Fibroblast of lung (primary cell): ENCODE measurements at places on chromosomes 2 and 18. TPM values are rescaled to one million over a fixed set of nuclear protein-coding genes. Genes with fewer than 3 reads are reported as not detected.

The CDH20 gene
- polyA plus RNA-seq: 0.12 and 0.24 TPM in 2 replicates

DNA sequence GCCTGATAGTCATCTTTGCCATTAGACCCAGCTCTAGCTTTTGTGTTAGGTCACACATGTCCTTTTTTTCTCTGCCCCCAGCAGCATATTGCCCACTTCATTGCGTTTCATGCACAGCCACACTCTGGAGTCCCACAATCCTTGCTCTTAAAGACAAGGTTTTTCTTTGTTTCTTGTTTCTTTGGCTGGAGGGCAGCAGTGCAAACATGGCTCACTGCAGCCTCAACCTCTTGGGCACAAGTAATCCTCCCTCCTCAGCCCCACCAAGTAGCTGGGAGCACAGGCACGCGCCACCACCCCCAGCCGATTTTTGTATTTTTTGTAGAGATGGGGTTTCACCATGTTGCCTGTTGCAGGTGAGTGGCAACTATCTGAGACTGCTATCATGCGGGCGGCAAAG lies 16.9 kb upstream of the PAPOLG start:
- no peaks in the 10 kb centered on the region for H3K4me1 ChIP-seq
- H3K4me3 ChIP-seq: no peak overlapping the region
- no peaks in the 10 kb centered on the region for H3K36me3 ChIP-seq
- no peak for DNase-seq

- no peaks in the 10 kb centered on the region for H3K27me3 ChIP-seq
- no peak for DNase-seq
- H3K4me1 ChIP-seq: no peaks in the 10 kb centered on the region
- H3K36me3 ChIP-seq: no peaks in the 10 kb centered on the region
- H3K4me3 ChIP-seq: no peak overlapping the region
- no peak overlapping the region for H3K27ac ChIP-seq
Measured at GRCh38 chr2:66966631-66967030, 430.5 kb upstream of the ETAA1 start.

GRCh38 chr2:165224941-165225340 lies 14.3 kb upstream of the SCN2A start:
- H3K27ac ChIP-seq: no peak overlapping the region
- H3K4me1 ChIP-seq: no peaks in the 10 kb centered on the region
- H3K4me3 ChIP-seq: no peak overlapping the region
- no peaks in the 10 kb centered on the region for H3K27me3 ChIP-seq

DNA sequence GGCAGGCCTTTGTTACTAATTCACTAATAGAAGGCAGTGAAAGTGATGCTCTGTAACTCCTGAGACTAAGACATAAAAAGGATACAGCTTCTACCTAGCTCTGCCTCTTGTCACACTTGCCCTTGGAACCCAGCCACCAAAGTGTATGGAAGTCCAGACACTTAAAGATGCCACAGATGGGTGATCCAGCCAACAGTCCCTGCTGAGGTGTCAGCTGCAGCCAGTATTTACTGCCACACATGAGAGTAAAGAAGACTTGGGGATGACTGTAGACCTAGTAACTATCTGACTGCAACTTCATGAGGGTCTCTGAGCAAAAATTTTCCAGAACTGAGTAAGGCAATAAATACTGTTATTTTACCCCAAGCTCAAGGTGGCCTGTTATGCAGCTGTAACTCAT lies 8.8 kb downstream of the IMMT start:
- H3K27ac ChIP-seq: no peak overlapping the region
- no peaks in the 10 kb centered on the region for H3K27me3 ChIP-seq
- H3K36me3 ChIP-seq: no peaks in the 10 kb centered on the region
- no peak for DNase-seq
- no peaks in the 10 kb centered on the region for H3K4me1 ChIP-seq
- H3K4me3 ChIP-seq: no peak overlapping the region

The NT5DC4 gene
- not detected in 2 replicates for polyA plus RNA-seq

GRCh38 chr18:58148954-58149471 lies 105.0 kb downstream of the NEDD4L start:
- H3K4me1 ChIP-seq: no peaks in the 10 kb centered on the region
- H3K27me3 ChIP-seq: no peaks in the 10 kb centered on the region

The TFPI gene
- 141 and 274 TPM in 2 replicates for polyA plus RNA-seq

DNA sequence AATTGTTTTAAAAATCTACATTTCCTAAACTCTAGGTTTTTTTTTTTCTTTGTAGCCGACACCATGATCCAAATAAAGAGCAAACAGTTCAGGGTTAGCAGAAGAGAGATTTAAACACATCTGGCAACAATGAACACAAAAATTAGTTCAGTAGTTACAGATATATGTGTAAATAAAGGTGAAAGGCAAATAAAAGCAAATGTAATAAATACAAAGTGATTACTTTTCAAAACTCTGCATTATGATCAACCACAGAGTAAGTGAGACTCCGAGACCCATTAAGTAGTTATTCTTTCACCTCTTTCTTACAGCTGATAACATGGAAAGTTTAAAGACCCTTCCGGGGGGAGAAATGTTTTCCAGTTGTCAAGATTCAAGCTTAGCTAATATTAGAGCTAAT lies 716 bp downstream of the CALCRL start:
- peak overlapping the region; percentile 13 for H3K4me3 ChIP-seq
- H3K27ac ChIP-seq: no peak overlapping the region
- H3K4me1 ChIP-seq: no peaks in the 10 kb centered on the region
- no peaks in the 10 kb centered on the region for H3K27me3 ChIP-seq
- no peak for DNase-seq

DNA sequence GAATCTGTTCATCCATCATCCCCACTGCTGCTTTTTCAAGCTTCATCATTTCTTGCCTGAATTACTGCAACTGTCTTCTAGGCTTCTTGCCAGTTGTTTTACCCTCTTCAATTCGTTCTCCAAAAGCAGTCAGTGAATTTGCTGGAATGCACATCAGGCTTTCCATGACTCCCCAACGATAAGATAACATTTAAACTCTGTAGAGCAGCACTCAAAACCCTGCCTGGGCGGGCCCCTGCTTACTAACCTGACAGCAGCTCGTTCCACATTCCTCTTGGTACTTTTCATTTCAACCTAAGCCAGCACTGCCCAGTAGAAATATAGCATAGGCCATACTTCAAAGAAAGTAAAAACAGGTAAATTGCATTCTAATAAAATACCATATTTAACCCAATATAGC lies 342.9 kb downstream of the SUCLG1 start:
- no peak overlapping the region for H3K27ac ChIP-seq
- DNase-seq: no peak
- no peak overlapping the region for H3K4me3 ChIP-seq
- H3K4me1 ChIP-seq: no peaks in the 10 kb centered on the region

- no peak for DNase-seq
- no peaks in the 10 kb centered on the region for H3K36me3 ChIP-seq
- H3K27ac ChIP-seq: no peak overlapping the region
- H3K27me3 ChIP-seq: no peaks in the 10 kb centered on the region
Measured at GRCh38 chr2:226474131-226474530, 325.5 kb downstream of the IRS1 start.

- peak overlapping the region; percentile 46 for H3K27ac ChIP-seq
- H3K27me3 ChIP-seq: no peaks in the 10 kb centered on the region
- peaks cover 4% of the 10 kb centered on the region for H3K36me3 ChIP-seq
- H3K4me1 ChIP-seq: peaks cover 6% of the 10 kb centered on the region
- peak; percentile 63 for DNase-seq
Measured at GRCh38 chr18:9594823-9595596, 19.3 kb downstream of the PPP4R1 start.

GRCh38 chr2:241505781-241506201 lies 2.6 kb downstream of the STK25 start:
- H3K36me3 ChIP-seq: peaks cover 5% of the 10 kb centered on the region
- H3K4me3 ChIP-seq: no peak overlapping the region
- H3K4me1 ChIP-seq: peaks cover 4% of the 10 kb centered on the region
- H3K27me3 ChIP-seq: no peaks in the 10 kb centered on the region

DNA sequence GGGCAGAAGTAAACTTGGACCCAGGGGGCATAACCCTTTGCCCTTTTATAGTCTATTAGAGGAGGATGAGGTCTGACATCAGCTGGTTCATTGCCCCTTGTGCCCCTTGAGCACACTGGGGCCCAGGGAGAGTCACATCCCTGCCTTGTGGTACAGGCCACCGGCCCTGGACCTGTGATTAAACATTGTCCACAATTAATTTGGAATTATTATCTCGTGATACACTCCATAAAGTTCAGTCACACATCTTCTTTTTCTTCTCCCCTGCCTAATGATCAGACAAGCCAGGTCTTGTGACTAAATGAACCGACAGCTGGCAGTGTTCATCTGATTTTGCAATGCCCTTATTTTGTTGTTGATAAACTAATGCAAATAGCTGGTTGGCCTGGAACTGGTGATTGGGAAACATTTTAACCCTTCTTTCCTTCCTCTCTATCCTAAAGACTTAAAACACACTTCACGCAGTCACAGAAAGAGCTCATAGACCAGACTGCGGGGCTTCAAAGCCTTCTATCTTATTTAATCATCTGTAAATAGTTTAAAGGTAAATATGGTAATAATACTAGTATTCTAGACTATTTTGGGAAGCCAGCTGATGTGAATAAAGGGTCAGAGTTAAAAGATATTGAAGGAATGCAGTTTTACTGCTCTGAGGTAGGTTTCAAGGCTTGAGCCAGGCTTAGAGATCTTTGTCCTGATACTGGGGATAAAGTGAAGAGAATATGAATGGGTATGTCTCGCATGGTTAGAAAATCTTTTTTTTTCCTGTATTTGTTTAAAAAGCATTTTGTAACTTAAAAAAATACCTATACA lies 13.4 kb downstream of the IL1R1 start:
- no peak overlapping the region for H3K4me3 ChIP-seq
- no peaks in the 10 kb centered on the region for H3K27me3 ChIP-seq
- H3K27ac ChIP-seq: peak overlapping the region; percentile 23
- peaks cover 4% of the 10 kb centered on the region for H3K4me1 ChIP-seq

The SNED1 gene
- polyA plus RNA-seq: 10.1 and 27.2 TPM in 2 replicates

DNA sequence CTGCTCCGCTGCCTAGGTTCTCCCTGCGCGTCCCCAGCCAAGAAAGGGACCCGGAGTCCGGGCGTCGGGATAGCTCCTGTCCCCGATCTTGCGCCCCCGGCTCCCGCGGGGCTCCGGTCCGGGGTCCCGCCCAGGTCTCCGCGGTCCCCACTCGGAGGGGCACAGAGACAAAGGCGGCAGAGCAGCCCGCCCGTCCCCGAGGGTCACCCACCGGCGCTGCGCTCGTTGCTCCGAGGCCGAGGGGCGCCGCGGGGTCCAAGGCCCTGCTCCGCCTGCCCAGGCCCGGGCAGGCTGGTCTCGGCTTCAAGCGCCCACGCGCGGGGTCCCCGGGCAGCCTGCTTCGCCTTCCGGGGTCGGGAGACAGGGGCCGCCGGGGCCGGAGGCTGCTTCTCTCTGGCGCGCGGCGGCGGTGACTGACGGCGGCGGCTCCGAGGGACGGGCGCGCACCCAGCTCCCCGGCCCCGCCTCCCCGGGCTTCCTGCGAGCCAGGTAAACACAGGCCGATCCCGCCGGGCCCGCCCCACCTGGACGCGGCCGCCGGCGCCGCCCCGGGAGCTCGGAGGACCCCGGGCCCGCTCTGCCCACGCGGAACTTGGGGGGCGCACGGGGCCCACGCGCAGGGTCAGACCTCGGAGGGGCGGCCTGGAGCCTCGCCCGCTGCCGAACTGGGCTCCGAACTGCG lies at the start of gene MBP:
Gene MBP (minus strand): TSS at position 415 of the 682 bp plus-strand sequence. CDS start 27,522 bp downstream, outside the sequence.
- no peak within 1 kb of the TSS for H3K27ac ChIP-seq
- no peak for DNase-seq
- peaks cover 22% of the 10 kb centered on the region for H3K27me3 ChIP-seq
- H3K4me1 ChIP-seq: peaks cover 6% of the 10 kb centered on the region
- peak within 1 kb of the TSS; percentile 49 for H3K4me3 ChIP-seq

DNA sequence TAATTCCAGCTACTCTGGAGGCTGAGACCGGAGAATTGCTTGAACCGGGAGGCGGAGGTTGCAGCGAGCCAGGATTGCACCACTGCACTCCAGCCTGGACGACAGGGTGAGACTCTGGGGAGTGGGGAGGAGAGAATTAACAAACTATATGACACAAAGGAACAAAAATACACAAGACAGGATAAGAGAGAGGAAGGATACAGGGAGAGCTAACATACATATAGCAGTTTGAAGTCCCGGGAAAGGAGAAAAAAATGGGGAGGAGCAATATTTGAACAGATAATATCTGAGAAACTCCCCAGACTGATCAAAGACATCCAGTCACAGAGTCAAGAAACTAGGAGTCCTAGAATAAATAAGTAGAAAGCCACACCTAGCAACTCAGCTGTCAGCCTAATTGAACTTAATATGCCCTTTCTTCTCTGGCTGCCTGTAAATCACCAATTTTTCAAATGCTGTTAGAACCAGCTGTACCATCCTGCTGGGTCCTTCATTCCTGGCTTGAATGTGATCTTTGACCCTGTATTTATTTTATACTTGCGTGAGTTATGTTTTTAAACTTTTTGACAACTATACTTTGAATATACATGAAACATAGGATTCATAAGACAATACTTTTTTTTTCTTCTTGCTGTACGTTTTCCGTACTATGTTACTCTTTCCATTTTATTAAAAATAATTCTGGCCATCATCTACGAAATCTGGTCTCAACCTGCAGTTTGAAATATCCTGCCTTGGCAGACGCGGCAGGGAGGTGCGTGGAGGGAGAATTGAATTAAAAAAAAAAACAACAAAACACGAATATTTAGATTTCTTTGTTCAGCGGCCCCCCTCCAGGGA lies 876 bp upstream of the CYP27A1 start:
- H3K4me1 ChIP-seq: peaks cover 2% of the 10 kb centered on the region
- no peak overlapping the region for H3K27ac ChIP-seq
- no peaks in the 10 kb centered on the region for H3K36me3 ChIP-seq
- no peak for DNase-seq
- H3K27me3 ChIP-seq: peaks cover 2% of the 10 kb centered on the region

DNA sequence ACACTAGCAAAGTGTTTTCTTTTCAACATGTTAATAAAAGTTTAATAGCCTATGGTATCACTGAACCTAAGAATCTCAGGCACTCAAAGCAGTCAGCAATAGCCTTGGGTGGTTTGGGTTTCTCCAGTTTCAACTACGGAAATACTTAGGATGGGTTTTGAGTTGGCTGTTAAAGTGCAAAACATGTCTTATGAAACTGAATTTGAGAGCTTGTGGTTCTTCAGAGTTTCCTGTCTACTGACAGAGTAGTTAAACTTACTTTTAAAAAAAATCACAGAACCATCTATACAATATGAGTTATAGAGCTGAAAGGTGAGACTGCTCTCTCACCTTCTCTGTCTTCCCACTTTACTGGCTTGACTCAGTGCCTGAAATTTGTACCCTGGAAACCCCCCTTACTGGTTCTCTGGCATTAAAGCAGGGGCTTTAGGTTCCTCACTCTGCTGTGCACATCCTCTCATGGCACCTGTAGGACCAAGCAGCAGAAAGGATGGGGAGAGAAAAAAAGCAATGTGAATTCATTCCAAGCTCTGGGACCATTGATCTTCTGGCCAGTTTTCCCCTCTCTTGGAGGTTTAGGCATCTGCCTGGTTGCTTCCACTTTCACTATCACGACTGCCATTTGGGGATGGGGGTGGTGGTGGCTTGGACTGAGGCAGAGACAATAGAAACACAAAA lies 18.1 kb downstream of the CCDC141 start:
- H3K4me3 ChIP-seq: no peak overlapping the region
- no peaks in the 10 kb centered on the region for H3K4me1 ChIP-seq
- H3K27ac ChIP-seq: no peak overlapping the region
- DNase-seq: no peak
- H3K36me3 ChIP-seq: no peaks in the 10 kb centered on the region

- no peaks in the 10 kb centered on the region for H3K36me3 ChIP-seq
- peak overlapping the region; percentile 78 for H3K4me3 ChIP-seq
- DNase-seq: peak; percentile 72
- no peaks in the 10 kb centered on the region for H3K27me3 ChIP-seq
Measured at GRCh38 chr2:201118961-201119854, 3.2 kb downstream of the CFLAR start.

The TBR1 gene
- 0.01 TPM in 1 of 2 replicates, not detected in the other for polyA plus RNA-seq

- no peaks in the 10 kb centered on the region for H3K27me3 ChIP-seq
- no peaks in the 10 kb centered on the region for H3K36me3 ChIP-seq
- H3K4me1 ChIP-seq: no peaks in the 10 kb centered on the region
- peak; percentile 42 for DNase-seq
- H3K4me3 ChIP-seq: no peak overlapping the region
Measured at GRCh38 chr2:197828464-197829135, 24.2 kb downstream of the PLCL1 start.
